ENCODE measurements at places on chromosomes 11 and 22. TPM values are rescaled to one million over a fixed set of nuclear protein-coding genes. Genes with fewer than 3 reads are reported as not detected.

The MIAT gene
- 3.4 TPM for polyA plus RNA-seq

The OR4A16 gene
- polyA plus RNA-seq, result not detected

The SEC14L6 gene
- not detected for polyA plus RNA-seq

The PANX2 gene
- 0.17 TPM for polyA plus RNA-seq

The OR10V1 gene
- not detected for polyA plus RNA-seq

The SUSD2 gene
- 2.6 TPM for polyA plus RNA-seq

The PGA5 gene
- not detected for polyA plus RNA-seq

The THY1 gene
- 61.1 TPM for polyA plus RNA-seq

The FKBP2 gene
- 213 TPM for polyA plus RNA-seq

The ZNHIT2 gene
- 8.3 TPM for polyA plus RNA-seq

The SMC1B gene
- not detected for polyA plus RNA-seq

The CHRM1 gene
- polyA plus RNA-seq, result not detected

The NRGN gene
- polyA plus RNA-seq, result 1.8 TPM

The ASCC2 gene
- polyA plus RNA-seq, result 47.4 TPM

The SMPD1 gene
- 22.2 TPM for polyA plus RNA-seq

The TEX12 gene
- polyA plus RNA-seq, result not detected

The UBQLNL gene
- not detected for polyA plus RNA-seq
